T-helper 22 cell (primary cell): ENCODE measurements at places on chromosomes 5 and 9.

- no peak for DNase-seq
These were observed 731.1 kb downstream of the PTPRD start for GRCh38 chr9:9881692-9882091.

DNA sequence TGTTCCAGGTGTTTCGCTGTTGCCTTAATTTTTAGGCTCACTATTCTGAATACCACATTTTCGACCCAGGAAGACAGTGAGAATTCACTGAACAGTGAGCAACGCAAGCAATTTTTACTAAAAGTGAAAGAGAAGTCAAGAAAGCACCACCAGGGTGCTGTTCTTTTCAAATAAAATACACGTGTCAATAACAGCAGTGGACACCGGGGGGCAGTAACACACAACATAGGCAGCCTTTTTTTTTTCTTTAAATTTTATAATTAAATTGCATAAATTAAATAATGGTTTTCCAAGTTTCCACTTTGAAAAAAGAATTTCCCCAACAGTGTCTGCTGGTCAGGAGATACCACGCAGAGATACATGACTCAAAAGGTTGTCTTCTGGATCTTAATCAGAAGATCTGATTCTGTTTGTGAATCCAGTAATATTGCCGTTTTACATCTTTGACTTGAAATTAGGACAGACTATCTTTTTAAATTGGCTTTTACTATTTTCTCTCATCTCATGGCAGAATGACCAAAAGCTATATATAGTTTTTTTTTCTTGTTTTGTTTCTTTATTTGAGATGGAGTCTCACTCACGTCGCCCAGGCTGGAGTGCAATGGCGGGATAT lies 47.1 kb upstream of the SH3GL2 start:
- no peak for DNase-seq

DNA sequence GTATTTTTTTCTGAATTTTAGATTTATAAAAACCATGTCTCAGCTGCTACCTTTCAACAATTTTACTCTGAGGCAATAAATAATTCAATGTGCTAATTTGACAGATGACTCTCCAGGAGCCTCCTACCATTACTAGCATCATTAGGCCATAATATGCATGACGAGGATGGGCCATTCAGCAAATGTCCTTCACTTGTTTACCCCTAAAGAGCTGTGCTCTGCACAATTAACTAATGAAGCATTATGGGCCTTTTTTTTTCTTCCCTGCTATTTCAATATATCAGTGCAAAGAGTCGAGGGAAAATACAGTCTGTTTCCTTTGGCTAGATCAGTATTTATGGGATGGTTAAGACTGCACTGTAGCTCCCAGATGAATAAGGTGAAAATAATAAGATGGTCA lies 627.2 kb downstream of the ISL1 start:
- DNase-seq = no peak

DNA sequence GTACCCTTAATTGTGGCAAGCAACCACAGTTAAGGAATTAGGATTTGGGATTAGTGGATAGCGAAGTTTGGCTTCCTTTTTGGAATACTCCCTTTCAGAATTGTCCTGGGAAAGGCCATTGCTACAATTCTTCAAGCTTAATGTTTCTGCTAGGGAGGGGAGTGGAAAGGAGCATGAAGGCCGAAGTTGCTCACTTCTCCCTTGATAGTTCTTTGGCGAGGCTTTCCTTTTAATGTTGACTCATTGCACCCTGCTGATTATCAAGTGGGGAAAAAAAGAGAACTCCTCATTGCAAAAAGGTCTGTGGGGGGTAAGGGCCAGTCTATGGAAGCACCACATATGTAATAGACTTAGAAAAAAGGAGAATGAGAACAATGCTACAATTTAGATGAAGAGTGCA lies 30.7 kb downstream of the GRIN3A start:
- no peak for DNase-seq

- no peak for DNase-seq
These were observed 73.7 kb downstream of the GTF3C4 start for GRCh38 chr9:132743931-132744479.

GRCh38 chr5:180806351-180807011 lies 3.9 kb upstream of the MGAT1 start:
- DNase-seq = no peak
